ENCODE measurements at places on chromosomes 2 and 18.

- no peak for DNase-seq
Observed at GRCh38 chr2:166516712-166517303, 22.8 kb upstream of the SCN7A start.

DNA sequence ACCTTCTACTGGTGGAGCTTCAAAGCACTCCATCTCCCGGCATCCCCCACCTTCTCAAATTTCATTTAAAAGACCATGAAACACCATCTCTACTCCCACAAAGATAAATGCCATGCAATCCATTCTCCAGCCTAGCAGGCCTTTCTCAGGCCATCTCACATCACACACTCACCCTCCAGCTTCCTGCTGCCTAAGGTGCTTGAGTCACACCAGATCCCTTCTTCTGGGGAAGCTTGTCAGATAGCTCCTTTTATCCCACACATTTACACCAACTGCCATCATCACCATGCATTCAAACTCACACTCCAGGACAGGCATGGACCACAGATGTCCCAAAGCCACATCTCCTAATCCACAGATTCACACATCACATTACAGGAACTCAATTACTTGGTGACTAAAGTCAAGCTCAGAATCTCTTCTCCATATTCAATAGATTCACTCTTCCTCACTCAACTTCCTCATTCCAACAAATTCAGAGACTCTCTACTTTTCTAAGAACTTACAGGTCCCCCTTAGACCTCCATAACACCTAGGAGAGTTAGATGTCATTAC is 292.5 kb downstream of the TNS1 start:
- DNase-seq = no peak

- DNase-seq = no peak
Observed at GRCh38 chr2:164389411-164389810, 231.9 kb downstream of the GRB14 start.

- DNase-seq = no peak
Observed at GRCh38 chr2:119323459-119323858, 43.2 kb downstream of the C2orf76 start.

- DNase-seq = no peak
Observed at GRCh38 chr2:239341146-239341732, 59.6 kb downstream of the HDAC4 start.

DNA sequence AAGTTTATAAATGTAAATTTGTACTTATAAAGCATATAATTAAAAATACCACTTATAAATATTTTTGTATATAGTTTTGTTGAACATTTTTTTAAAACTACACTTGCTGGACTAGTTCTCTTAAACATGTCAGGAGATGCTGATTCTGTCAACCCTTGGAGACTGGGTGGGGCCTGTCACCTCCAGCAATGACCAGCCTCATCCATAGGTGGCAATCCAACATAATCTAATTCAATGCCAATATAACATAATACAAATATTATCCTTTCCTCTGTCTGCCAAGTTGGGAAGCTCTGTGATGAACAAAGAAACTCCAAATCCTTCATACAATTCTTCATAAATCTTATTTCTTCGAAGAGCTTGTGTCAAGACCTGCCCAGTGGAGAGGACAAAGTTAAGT is 140.4 kb downstream of the RBMS1 start:
- no peak for DNase-seq

GRCh38 chr2:240520974-240521350 is 36.8 kb downstream of the ANKMY1 start:
- no peak for DNase-seq

- no peak for DNase-seq
Observed at GRCh38 chr2:164565359-164565758, 55.9 kb downstream of the GRB14 start.

GRCh38 chr18:50848061-50848551 is 28.3 kb upstream of the MRO start:
- DNase-seq = no peak

- no peak for DNase-seq
Observed at GRCh38 chr2:73111073-73112025, 1.4 kb downstream of the RAB11FIP5 start.

DNA sequence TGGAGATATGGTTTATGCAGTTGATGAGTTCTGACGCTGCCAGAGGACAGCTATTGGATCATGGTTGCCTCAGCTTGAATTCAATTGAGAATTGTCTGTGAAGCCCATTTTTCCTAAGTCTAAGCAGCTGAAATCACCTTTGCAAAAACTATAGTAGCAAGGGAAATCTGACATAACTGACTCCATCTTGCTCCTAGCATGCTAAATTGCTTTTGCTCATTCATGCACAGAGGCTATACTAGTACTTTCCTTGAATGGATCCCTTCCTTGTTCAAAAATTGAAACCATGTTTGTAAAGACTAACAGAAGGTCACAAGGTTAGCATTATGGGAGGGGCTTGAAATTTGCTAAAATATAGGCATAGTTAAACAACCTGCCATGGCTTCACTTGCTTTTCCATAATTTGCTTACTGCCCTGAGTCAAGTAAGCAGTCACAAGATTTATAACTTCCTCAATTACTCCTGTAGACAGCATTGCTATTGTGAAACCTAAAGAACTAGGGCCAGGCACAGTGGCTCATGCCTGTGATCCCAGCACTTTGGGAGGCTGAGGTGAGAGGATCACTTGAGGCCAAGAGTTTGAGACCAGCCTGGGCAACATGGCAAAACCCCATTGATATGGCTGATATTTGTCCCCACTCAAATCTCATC is 41.2 kb downstream of the CHRNA1 start:
- no peak for DNase-seq

- DNase-seq = no peak
Observed at GRCh38 chr18:75823471-75823870, 396.0 kb upstream of the SMIM21 start.

DNA sequence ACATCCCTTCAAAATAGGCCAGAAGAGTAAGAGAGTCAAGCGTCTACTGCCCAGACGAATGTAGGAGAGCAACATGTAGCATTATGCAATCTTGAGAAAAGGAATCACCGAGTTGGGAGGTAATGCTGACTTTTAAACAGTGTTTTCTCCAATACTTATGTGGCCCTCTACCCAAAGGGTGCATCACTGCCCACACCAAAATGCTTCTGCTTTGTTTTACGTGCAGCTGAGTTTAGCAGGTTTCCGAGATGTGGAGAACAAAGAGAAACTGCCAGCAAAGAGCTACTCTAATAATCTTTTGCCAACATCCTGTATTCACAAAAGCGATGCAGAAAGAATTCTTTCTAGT is 63.4 kb upstream of the ZEB2 start:
- DNase-seq = no peak

- DNase-seq = no peak
Observed at GRCh38 chr18:11784674-11785304, 66.4 kb upstream of the CHMP1B start.

DNA sequence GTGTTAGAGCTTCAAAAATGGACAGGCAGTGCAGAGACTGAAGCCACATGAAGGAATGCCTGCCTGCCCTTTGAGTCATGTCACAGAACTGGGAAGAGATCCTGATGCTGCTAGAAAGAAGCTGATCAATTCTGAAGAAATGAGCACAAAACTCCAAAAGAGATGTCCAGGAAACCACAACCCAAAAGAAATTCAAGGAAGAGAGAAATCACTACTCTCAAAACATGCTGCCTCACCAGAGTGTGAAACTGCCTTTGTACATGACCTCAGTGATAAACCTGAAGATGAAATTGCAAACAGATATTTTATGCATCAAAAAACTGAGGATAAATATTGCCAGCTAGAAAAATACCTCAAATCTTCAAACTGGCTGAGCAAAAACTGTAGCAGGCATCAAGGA is 20.5 kb downstream of the USP40 start:
- no peak for DNase-seq

- no peak for DNase-seq
Observed at GRCh38 chr2:145820651-145821050, 1300.7 kb upstream of the ZEB2 start.

DNA sequence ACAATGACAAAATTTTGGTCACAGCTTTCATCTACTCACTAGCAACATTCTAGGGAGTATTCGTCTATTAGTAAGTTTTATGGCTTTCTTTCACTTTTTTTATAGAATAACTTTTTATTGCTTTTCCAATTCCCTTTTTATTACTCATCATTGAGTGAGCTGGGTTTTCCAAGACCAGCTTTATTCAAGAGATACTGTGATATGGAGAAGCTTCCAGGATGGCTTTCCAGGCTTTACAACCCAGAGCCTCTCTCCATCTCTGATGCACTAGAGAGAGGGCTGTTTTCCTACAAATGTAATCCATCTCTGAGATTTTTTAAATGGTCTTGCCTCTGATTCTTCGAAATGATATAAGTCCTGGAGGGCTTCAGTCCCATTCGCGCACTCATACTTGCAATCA is 118.3 kb downstream of the LDLRAD4 start:
- DNase-seq = no peak

- DNase-seq = no peak
Observed at GRCh38 chr2:47309952-47310800, 92.8 kb upstream of the MSH2 start.

DNA sequence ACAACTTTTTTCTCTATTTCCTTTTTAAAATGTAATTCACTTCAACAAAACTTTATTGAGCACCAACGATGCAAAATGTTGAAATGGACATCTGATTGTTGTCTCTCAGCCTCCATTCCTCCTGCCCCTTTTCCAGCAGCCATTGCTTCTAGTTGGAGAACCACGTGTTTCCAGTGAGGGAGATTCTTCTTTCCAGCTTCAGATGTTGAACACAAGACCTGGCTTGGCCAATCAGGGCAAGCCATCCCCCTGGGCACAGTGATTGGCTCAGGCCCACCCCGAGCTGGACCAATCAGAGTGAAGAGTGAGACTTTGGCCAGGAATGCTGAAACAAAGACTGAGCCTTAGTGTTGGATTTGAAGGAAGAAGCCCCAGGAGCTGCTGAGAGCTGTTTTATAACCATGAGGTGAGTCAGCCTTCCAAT is 59.0 kb downstream of the E2F6 start:
- DNase-seq = no peak

DNA sequence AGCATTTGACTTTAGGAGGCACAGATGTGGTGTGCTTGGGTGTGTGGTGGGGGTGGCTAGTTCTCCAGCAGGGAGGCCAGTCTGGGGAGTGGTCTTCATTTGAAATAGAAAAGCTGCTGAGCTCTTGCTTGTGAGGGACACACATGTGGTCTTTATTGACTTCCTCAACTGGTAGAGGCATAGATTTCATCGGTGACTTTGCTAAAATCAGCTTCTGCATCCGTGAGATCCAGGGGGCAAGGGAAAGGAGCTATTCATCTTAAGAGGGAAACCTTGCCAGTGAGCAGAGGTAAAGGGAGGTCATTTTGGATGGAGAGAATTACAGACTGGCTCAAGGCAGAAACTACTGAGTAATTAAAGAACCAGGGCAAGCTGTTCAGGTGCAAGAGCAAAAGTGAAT is 4.7 kb downstream of the MAPRE3 start:
- no peak for DNase-seq

DNA sequence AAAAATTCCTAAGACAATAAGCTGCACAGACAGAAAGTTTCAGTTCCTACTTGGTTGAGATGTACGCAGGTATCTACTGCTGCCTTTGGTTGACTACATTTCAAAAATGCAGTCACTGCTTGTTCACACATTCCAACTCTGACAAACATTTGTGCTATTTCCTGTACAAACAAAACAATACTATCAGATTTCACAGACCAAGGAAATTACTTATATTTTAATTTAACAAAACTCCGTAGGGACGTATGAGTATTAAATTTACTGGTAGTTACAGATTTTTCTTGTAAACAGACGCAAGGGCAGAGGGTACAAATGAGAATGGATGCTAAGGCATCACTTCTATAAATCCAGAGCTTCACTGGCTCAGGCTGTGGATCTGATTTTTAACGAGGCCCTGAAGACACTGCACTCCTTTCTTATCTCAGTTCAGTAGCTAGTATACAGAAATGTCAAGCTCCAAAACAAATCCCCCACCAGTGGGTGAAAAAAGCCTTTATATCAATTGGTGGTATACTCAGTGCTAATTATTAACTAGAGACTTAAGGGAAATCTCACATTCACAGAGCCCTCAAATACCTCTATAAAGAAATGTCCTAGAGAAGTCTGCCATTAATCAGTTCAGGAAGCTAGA is 31.7 kb upstream of the TTC32 start:
- DNase-seq = no peak

- DNase-seq = no peak
Observed at GRCh38 chr2:128765811-128766210, 447.1 kb upstream of the HS6ST1 start.

DNA sequence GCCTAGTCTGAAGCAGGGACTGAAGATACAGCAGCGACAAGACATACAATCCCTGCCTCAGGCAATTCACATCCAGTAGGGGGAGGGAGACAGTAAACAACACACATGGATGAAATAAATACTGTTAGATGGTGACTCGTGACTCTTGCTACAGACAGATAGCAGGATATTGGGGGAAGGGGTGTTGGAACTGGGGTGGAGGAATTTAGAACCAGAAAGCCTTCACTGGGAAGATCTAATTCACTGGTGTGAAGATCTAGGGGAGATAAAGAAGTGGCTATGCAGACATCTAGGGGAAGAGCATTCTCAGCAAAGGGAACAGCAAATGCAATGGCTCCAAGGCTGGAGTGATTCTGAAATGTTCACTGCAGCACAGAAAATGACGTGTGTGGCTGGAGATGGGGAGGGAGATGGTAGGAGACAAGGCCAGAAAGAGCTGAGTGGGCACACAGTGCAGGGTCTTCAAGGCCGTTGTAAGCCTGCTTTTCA is 52.6 kb upstream of the TMEM163 start:
- no peak for DNase-seq

GRCh38 chr2:27914041-27914804 is 23.7 kb downstream of the BABAM2 start:
- DNase-seq = no peak

DNA sequence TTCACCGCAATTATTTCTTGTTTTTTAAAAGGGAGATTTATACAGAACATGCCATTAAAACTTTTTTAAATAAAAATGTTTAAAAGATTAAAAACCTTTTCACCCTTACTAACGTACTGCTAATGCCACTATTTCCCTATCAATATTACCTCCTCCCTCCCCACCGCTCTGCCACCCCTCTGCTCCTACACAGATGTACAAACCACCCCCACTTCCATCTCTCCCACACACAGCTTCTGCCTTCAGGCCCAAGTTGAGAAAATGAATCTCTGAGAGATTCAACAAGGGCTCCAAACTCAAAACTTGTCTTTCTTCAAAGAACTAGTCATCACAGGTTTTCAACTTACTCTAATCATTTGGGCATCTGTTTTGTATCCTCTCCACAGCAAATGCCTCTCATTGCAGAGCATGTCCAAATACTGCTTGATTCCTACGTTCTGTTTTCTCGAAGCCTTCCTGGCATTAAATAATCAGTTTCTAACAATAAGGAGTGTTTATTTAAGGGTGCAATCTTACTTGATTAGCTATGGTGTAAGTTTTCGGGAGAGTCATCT is 32.1 kb downstream of the FARSB start:
- DNase-seq = no peak

- no peak for DNase-seq
Observed at GRCh38 chr2:69975136-69975852, 13.9 kb upstream of the ASPRV1 start.

DNA sequence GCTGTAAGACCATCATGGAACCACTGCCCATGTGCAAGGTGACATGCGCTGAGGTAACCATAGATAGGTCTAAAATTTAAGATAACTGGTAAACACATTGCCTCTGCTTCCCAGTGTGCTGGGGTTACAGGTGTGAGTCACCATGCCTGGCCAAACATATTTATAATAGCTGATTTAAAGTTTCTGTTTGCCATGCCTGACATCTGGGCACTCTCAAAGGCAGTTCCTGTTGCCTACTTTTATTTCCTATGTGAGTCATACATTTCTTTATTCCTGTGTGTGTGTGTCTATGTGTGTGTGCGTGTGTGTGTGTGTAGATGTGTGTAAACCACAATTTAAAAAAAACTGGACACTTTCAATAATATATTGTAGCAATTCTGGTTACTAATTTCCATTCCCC is 415.2 kb upstream of the NETO1 start:
- DNase-seq = no peak

- no peak for DNase-seq
Observed at GRCh38 chr18:23822590-23823385, 133.5 kb downstream of the LAMA3 start.

Measured in stimulated activated CD8-positive, alpha-beta memory T cell treated with anti-CD3 and anti-CD28 coated beads, Interleukin-4, amount 100 ng/mL, for 1 hour (primary cell).